ENCODE measurements at places on chromosomes 7 and 10.
A peak's percentile ranks its signal among the peaks of the same experiment; 100 is the strongest.

GRCh38 chr10:100346765-100347567 lies at the start of gene SCD:
TSS of gene SCD (plus strand) at chr10:100347233. CDS start at chr10:100347505, 272 bp downstream.
- DNase-seq, result peak; percentile 95

GRCh38 chr7:50502001-50502684 lies 52.0 kb upstream of the FIGNL1 start:
- no peak for DNase-seq

GRCh38 chr7:137006293-137006692 lies 137.8 kb downstream of the CHRM2 start:
- DNase-seq, result no peak

- DNase-seq, result no peak
Observed at GRCh38 chr7:157712666-157713235, 375.9 kb downstream of the DNAJB6 start.

DNA sequence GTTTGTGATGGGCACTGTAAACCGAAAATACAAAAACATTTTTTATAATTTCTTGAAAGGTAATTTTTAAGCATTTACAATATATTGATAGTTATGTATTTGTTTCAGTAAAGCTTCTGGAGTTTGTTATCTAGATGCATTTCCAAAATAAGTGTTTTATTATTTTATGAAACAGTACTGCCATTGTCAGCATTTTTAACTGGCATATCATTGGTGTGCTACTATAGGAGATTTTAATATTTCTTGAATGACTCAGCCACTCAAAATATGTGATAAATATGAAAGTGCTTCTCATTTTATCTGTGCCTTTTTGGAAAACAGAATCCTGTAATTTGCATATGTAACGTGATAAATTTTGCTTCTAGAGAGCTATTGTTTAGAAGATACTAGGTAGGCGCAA lies 97.9 kb downstream of the ANKIB1 start:
- DNase-seq, result no peak

DNA sequence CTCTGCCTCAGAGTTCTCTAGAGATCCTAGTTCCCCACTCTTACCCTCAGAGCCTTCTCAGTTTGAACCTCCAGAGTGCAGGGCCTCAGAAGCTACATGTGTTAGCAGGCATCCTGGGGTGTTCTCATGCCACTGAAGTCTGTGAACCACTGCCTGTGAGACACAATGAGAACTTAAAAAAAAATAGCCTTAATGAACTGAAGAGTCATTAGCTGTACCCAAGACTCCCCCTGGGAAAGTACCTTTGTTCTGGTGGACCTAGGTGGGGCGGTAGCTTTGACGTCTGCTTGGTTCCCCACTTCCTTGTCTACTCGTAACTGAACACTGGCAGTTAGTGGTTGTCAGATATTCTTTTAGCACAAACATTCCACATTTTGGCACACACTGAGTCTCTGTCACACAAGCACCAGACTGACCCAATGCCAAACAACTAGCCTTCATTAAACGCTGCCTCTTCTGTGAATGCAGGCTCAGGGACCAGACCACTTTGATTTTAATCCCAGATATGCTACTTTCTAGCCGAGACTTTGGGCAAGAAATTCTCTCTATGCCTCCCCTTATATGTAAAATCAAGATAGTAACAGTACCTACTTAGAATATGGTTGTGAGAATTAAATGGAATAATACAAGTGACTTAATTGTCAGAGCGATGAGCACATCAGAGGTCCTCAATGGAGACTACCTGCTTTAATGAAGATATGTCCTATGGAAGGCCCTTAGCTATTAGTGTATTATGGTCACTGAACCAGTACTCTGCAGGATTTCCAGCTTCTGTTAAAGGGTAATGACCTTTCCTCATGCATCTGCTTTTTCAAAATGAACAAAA lies 75.3 kb upstream of the CC2D2B start:
- no peak for DNase-seq

DNA sequence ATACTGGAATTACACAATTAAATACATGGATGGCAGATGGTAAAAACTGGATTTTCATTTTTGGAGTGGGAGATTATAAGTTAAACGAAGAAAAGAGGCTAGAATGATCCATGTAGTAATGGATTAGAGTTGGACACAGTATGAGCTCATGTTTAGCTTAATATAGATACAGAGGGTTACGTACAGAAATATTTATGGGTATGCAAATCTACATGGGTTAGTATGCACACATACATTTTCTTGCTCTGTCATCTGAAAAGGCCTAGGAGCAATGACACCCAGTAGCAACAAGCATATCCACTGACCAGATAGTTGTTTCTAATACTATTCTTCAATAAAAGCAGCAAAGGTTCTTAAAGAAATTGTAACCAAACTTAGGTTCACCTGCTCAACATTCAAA lies 366.4 kb downstream of the SEMA3D start:
- DNase-seq, result no peak

DNA sequence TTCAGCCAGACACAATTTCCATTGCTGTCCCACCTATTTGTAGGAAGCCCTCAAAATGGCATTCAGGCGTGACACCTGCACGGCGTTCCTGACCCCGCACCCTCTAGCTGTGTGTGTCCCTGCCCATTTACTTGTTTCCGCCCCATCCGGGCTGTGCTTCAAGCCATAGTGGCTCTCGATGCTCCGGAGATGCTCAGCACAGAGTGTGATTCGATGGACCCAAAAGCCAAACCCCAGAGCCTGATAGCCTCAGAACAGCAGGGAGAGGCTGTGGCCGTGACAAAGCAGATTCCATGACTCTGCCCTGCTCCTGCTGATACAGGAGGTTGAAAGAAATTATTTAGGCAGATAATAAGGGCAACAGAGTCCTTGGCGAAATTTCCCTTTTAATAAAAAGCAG lies 13.4 kb downstream of the BUD31 start:
- DNase-seq, result no peak
